ENCODE measurements at places on chromosomes 1 and 21. TPM values are rescaled to one million over a fixed set of nuclear protein-coding genes. Genes with fewer than 3 reads are reported as not detected.

- DNase-seq: no peak
These were observed 70.3 kb downstream of the SYF2 start for GRCh38 chr1:25161981-25162380.

DNA sequence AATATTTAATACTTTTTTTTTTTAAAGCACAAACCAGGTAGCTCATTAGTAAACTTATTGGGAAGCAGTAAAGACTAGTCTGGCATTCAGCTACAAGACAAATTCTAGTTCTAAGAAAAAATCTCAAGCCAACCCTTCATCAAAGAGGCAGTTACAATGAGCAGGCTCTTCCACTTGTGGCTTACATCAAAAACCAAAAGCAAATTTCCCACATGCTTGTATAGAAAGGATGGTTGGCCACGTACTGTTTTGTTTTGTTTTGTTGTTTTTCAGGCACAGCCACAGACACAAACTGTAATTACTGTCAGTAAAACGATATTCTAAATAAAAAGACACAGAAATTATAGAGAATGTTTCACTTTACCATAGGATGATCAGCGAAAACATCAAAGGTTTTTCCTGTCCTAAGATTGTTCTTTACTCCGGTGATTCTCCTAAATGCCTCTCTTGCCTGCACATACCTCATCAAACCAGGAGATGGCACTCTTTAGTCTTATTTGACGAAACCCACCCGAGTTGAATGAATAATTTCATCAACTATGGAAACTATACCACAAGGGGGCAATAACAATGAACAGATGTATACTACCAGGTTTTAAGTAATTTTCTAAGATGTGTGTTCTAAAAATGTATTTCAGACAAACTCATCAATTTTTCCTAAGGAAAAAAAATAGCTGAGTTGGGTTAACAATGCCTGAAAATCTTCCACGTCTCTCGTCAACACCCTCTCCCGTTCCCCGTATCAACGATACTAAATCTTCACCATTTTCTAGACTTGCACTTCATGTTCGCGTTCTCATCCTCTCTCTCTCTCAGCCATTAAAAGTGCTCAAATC lies 26.9 kb downstream of the RPL5 start:
- DNase-seq: peak; percentile 80

DNA sequence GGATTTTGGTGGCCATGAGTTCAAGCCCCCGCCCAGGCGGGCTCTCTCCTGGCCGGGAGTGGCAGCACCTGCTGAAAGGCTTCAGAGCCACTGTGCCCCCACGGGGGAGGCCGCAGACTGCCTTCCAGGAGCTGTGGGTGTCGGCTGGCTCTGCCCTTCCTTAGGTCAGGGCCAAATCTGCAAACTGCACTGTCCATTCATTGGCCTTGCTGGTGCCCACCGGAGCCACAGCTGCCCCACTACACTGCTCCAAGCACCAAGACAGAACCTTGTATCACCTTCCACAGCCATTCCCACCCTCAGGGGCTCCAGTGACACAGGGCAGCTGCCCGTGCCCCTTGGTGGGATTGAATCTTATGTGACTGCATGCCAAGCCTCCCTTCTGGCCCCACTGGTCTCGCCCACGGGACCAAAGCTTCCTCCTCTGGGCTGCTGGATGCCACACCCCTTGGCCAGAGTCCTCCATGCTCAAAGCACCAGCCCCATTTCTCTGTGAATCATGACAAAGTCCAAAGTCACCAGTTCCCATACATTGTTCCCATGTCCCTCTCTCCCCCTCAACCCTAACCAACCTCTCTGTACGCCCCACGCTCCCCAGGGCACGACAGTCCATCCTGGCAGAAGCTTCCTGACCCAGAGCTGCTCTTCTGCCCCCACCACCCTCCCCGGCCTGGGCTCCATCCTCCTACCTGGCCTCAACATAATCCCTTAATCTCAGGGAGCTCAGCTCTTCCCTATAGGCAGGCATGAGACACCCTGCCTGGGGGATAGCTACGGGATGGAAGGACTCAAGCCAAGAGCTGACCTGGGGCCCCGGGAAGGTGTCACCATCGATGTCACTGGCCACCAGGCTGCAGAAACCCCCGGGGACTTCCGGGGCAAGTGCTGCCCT lies 20.9 kb upstream of the GPR153 start:
- no peak for DNase-seq

Gene KRTAP19-1
- total RNA-seq: not detected

Gene LRRC3
- 0.99 TPM for total RNA-seq
